Amygdala (tissue), 56 donors: ENCODE measurements at places on chromosomes 4 and X.
A peak's percentile ranks its signal among the peaks of the same experiment; 100 is the strongest.

DNA sequence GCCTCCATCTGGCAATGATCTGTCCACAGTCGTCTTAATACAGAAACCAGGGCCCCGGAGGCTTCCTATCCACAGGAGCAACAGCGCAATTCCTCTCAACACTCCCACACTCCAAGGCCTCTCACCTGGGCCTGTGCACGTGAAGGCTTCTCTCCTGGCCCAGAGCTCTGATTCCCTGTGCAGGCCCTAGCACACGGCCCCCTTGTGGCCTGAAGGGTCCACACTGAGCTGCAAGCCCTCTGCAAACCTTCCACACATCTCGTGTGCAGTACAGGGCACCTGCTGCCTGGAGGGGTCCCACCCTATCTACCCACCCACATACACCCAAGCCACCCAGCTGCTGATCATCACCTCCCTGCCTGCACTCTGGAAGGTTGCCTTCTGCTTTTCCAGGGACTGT, 150.1 kb upstream of the NUDT10 start:
- no peak for DNase-seq

DNA sequence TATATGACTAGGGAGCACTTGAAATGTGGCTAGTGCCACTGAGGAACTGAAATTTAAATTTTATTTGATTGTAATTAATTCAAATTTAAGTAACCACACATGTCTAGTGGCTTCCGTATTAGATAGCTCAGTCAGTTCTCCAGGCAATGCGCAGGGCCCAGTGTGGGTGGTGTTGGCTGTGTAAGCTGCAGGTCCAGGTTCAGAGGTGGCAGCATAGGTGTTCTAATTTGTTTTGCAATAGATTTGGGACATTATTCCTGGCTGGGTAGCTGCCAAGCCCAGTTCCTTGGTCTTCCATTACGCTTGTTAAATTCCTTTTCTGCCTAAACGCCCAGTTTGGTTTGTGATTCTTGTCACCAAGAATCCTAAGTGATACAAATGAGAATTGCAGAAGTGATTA, 79.5 kb downstream of the FAM184B start:
- no peak for DNase-seq

GRCh38 chrX:1308476-1308875, 28.1 kb upstream of the IL3RA start:
- no peak for DNase-seq

DNA sequence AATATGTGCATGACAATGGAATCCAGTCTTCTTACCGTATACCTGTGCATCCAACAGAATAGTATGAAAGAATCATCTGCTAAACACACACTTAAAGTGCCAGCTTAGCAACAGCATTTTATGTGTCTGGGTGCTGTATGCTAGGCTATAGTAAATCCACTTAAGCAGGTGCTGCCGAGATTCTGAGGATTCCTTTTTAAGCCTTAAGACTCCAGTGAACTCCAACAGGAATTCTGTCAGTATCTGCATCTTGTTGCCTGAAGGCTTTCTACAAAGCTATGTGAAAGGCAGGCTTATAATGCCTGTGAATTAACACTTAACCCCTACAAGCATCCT, 1076.4 kb upstream of the PABPC4L start:
- no peak for DNase-seq

GRCh38 chr4:126800575-126801141, 832.1 kb upstream of the INTU start:
- no peak for DNase-seq

GRCh38 chr4:125703443-125703842, 388.7 kb downstream of the FAT4 start:
- no peak for DNase-seq

DNA sequence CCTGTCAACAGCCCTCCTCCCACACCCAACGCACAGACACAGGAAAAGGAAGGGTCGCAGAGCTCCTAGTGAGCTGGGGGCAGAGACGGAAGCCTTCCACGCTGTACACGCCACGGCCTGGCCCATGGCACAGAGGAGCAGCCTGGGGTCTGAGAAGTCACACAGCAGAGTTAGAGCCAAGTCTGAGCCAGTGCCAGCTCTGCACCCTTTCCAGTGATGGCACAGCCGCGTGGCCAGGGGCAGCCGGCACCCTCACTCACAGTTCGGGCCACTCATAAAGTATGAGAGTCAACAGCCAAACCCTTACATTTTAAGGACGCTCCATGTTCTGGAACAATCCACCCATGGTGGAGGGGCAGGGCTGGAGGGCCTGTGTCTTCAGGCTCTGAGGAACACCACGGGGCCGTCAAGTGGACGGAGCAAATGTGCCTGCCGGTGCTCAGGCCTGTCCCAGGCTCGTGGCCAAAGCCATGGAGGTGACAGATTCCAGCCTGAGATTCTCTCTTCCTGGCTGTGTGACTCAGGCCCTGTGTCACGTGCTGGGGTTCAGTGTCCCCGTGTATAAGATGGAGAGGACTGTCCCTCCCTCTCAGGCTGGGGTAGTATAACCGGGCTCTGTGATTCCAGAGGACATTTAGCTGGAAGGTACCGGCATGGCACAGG, 91.2 kb downstream of the ABLIM2 start:
- DNase-seq, result no peak

GRCh38 chrX:46125111-46125510, 420.1 kb downstream of the ZNF674 start:
- no peak for DNase-seq

DNA sequence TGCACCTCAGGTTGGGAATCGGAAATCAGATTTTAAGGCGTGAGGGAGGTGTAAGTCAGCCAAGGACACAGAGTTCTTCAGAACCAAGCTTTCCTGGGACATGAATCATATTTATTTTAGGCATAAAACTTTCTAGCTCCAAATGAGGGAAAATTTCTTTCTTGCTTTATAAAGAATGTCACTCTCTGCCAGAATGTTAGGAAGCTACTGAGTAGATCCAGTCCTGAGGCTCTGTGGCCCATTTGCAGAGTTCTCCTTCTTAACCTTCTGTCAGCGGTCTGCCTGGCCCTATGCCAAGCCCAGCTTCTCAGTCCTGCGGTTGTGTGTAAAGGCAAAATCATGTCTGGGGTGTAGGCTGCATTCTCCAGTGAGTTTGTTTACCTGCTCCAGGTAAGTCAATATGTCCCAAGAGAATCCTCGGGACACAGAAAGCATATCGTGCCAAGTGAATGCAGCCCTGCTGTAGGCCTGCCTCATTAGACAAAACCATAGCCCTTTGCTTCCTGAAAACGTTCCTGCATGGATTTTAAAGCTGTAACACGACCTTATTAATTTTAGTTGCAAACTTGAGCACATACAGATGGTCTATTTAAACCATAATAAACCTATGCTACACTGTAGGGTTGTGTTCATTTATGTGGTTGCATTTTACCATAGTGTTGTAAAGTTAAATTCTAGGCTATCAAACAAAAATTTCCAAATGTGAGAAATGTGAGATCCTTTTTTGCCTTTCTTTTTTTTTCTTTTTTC, 29.2 kb upstream of the CCNI start:
- no peak for DNase-seq

- DNase-seq, result no peak
These were observed 28.7 kb downstream of the STIM2 start for GRCh38 chr4:26889356-26889755.

- DNase-seq, result no peak
These were observed 41.1 kb upstream of the ACSL4 start for GRCh38 chrX:109774136-109774535.

DNA sequence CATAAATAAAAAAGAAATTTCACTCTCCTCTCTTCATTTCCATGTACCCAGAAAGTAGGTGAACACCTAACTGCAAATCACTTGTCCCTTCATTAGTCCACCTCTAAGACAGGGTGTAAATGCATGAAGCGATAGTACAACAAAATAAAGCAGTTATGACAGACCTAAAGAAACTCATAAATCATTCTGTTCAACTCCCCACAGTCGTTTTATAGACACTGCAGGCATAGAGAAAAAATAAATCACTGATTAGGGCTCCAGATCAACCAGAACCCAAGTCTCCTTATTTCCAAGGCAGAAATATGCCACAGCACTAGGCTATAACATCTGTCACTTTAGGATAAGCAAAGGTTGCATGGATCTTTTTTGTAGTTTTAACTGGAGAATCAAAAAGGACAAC, 3.0 kb downstream of the RASGEF1B start:
- no peak for DNase-seq

GRCh38 chr4:168039593-168039992, 52.7 kb upstream of the ANXA10 start:
- DNase-seq, result no peak

- no peak for DNase-seq
These were observed 178.3 kb upstream of the GYPA start for GRCh38 chr4:144318797-144319196.

DNA sequence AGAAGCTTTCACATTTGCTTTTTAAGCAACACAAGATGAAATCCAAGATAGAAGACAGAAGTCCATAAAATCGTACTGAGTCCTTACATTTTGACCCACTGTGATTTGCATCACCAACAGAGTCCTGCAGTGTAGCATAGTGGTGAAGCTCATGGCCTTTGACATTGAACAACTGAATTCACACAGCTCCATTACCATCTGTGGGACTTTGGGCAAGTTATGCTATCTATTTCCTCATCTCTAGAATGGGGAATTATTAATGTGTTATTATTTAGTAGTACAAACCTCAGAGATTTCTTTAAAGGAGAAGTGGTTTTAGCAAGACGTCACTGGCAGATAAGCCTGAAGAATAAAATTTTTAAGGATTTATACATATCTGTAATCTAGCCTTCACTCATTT, 10.7 kb downstream of the GPRIN3 start:
- no peak for DNase-seq

DNA sequence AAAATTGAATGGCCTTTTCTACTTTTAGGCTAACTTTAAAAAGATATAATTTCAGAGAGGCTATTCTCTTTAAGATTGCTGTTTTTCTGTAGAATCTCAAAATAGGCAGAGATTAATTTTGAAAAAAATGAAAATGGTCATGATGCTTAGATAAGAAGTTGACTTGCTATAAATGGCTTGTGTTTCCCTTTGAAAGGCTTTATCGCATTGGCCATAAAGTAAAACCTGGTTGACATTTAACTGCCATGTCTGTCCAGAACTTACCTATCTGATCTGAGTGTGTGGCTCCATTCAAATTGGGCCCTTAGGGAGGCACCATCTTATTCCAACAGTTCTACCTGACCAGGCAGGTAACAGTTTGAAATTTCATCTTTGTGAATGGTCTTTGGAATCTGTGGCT, 56.1 kb downstream of the AFF2 start:
- no peak for DNase-seq

DNA sequence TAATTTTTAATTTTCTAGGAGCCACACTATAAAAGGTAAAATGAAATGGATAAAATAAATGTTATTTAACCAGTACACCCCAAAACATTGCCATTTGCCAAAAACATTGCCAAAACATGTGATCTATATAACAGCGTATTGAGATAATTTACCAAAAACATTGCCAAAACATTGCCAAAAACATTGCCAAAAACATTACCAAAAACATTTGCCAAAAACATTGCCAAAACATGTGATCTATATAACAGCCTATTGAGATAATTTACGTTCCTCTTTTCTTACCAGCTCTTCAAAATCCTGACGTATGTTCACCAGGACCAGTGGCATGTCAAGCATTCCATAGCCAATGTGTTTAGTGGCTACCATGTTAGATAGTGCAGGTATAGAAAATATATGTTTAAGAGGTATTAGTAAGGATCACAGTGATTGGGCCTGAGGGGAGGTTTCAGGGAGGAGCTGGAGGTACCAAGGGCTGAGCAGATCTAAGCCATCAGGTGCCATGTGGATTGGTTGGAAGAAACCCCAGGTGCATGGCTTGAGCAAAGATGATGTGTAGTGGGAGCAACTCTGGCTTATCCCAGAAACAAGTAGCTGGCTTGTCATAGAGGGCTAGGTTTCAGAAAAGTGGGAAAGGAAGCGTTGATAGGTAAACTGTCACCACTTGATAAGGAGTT, 42.6 kb downstream of the RAPGEF2 start:
- DNase-seq, result no peak

DNA sequence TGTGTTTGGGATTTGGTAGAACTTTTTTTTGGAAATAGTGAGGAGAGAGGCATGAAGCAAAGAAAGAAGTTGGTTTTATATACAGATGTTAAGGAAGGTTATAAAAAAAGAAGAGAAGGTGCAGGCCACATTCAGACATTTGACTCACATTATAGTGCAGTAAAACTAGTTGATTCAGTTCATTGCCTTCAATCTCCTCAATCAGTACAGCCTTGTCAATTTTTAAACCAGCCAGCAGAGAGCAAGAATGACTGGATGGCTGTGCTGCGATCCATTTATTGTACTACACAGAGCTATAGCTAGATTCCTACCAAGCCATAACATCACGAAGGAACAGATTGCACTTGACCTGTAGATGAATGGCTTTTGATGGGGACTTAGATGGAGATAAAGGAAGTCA, 79.7 kb upstream of the LSM6 start:
- DNase-seq, result no peak

- DNase-seq, result no peak
These were observed 82.8 kb upstream of the CTSO start for GRCh38 chr4:156036496-156036895.

- DNase-seq, result no peak
These were observed 2.5 kb downstream of the SH3BP2 start for GRCh38 chr4:2795300-2795892.

DNA sequence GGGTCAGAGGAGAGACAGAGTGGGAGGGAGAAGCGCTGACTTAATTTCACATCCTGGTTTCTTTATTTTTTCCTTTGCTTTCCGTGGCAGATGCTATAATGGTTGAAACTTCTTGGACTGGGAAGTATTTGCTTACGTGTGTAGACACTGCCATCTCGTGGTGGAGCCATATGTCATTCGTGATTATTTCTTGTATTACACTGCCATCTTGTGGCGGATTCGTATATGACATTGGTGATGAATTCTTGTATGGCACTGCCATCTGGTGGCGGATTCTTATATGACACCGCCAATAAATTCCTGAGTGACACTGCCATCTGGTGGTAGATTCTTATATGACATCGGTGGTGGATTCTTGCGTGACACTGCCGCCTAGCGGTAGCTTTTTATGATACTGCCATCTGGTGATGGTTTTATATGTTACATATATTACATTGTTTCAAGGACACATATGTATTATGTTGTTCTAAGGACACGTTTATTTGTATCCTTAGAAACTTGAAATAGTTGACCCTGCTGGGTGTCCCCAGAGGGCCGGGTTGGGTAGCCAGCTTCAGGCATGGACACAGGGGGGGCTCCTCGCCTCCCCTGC, 37.3 kb upstream of the CLCN4 start:
- peak; percentile 47 for DNase-seq

DNA sequence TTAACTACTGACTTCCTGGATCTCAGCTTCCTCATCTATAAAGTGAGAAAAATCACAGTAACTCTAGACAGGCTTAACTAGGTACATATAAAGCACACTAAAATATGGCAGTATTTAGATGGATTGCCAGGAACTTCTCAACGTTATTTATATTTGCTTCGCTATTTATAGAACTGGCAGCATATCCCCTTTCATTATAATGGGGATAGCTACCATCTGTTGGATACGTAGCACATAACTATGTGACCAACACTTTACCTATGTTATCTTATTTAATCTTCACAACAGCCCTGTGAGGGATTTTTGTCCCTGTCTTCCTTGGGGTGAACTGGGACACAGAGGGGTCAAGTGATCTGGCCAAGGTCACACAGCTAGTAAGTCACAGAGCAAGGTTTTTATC, 64.6 kb downstream of the ENPEP start:
- no peak for DNase-seq

GRCh38 chr4:152065545-152065944, 304.7 kb upstream of the GATB start:
- DNase-seq, result no peak

GRCh38 chr4:48854982-48855381, 24.1 kb downstream of the OCIAD1 start:
- no peak for DNase-seq
